ENCODE measurements at places on chromosomes 2 and 18. TPM values are rescaled to one million over a fixed set of nuclear protein-coding genes. Genes with fewer than 3 reads are reported as not detected.

DNA sequence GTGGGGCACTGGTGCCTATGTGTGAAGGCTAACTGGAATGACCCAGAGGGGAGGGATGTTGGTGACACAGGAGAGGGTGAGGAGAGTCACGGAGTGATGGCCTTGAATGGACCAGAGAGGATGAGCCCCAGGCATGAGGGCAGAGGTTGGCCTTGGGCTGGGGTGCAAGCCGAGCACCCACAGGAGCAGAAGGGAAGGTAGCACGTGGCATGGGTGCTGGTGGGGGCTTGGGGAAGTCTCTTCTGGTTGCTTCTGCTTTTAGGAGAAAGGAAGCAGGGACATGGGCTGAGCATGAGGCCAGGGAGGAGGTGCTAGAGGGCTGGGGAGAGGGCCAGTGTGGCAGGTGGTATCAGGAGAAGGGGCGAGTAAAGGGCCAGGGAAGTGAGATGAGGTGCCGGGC, 183.8 kb downstream of the DYSF start:
- no peak for DNase-seq
- no peaks in the 10 kb centered on the region for H3K4me1 ChIP-seq
- no peak overlapping the region for H3K4me3 ChIP-seq
- H3K27me3 ChIP-seq, result no peaks in the 10 kb centered on the region
- H3K36me3 ChIP-seq, result no peaks in the 10 kb centered on the region

GRCh38 chr2:105881286-105882136, 136.8 kb downstream of the NCK2 start:
- DNase-seq, result no peak
- H3K27me3 ChIP-seq, result no peaks in the 10 kb centered on the region
- no peaks in the 10 kb centered on the region for H3K36me3 ChIP-seq
- no peak overlapping the region for H3K4me3 ChIP-seq
- peaks cover 14% of the 10 kb centered on the region for H3K4me1 ChIP-seq

- H3K4me3 ChIP-seq, result no peak overlapping the region
- H3K4me1 ChIP-seq, result no peaks in the 10 kb centered on the region
- no peaks in the 10 kb centered on the region for H3K36me3 ChIP-seq
Measured at GRCh38 chr2:220493871-220494525, 866.6 kb downstream of the SLC4A3 start.

IL36RN gene
- total RNA-seq, result not detected

- H3K27me3 ChIP-seq, result no peaks in the 10 kb centered on the region
- no peak overlapping the region for H3K27ac ChIP-seq
- no peak for DNase-seq
- no peaks in the 10 kb centered on the region for H3K4me1 ChIP-seq
- no peaks in the 10 kb centered on the region for H3K36me3 ChIP-seq
- no peak overlapping the region for H3K4me3 ChIP-seq
Measured at GRCh38 chr2:53818854-53819435, 32.1 kb downstream of the ERLEC1 start.

GRCh38 chr2:122007577-122007976, 252.1 kb downstream of the TSN start:
- H3K4me1 ChIP-seq, result no peaks in the 10 kb centered on the region
- no peaks in the 10 kb centered on the region for H3K36me3 ChIP-seq

GRCh38 chr2:25587361-25587760, 86.0 kb downstream of the DTNB start:
- H3K4me1 ChIP-seq, result peaks cover 4% of the 10 kb centered on the region
- H3K27ac ChIP-seq, result no peak overlapping the region
- H3K27me3 ChIP-seq, result no peaks in the 10 kb centered on the region
- H3K4me3 ChIP-seq, result no peak overlapping the region

DNA sequence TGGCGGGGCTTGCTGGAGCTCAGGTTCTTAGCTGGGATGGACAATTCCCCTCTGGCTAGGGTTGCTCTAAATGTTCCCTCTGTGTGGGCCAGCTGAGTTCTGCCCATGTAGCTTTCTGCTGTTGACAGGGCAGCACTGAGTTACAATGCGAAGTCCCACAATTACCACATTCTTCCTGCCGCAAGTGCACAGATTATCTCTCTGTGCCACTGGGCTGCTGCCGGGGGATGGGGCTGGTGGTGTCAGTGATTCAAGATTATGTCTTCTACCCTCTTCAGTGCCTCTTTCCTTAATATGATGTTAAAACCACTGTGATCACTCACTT, 708.1 kb downstream of the SLC4A3 start:
- no peak overlapping the region for H3K4me3 ChIP-seq
- no peak for DNase-seq
- no peaks in the 10 kb centered on the region for H3K4me1 ChIP-seq
- no peaks in the 10 kb centered on the region for H3K36me3 ChIP-seq
- H3K27me3 ChIP-seq, result no peaks in the 10 kb centered on the region
- no peak overlapping the region for H3K27ac ChIP-seq

DNA sequence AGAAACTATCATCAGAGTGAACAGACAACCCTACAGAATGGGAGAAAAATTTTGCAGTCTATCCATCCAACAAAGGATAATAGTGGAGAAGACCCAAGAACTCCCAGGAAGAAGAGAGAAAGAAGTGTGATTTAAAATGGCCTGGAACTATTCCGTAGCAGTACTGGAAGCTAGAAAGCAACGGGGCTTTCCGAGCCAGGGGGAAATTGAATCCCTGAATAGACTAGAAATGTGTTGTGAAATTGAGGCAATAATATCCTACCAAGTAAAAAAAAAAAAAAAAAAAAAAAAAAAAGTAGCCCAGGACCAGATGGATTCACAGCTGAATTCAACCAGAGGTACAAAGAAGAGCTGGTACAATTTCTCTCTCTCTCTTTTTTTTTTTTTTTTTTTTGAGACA, 69.3 kb downstream of the FARP2 start:
- no peak overlapping the region for H3K27ac ChIP-seq
- peaks cover 3% of the 10 kb centered on the region for H3K4me1 ChIP-seq
- H3K36me3 ChIP-seq, result no peaks in the 10 kb centered on the region
- DNase-seq, result no peak

GRCh38 chr2:117360586-117360985, 453.9 kb upstream of the DDX18 start:
- no peak overlapping the region for H3K4me3 ChIP-seq
- H3K4me1 ChIP-seq, result no peaks in the 10 kb centered on the region
- peaks cover 4% of the 10 kb centered on the region for H3K27me3 ChIP-seq

- no peak for DNase-seq
- H3K4me3 ChIP-seq, result no peak overlapping the region
- no peak overlapping the region for H3K27ac ChIP-seq
Measured at GRCh38 chr2:224196810-224197209, 157.7 kb upstream of the SERPINE2 start.

GRCh38 chr2:27581417-27582128, 1.3 kb upstream of the ZNF512 start:
- H3K27ac ChIP-seq, result no peak overlapping the region
- peaks cover 8% of the 10 kb centered on the region for H3K4me1 ChIP-seq
- H3K4me3 ChIP-seq, result no peak overlapping the region
- no peaks in the 10 kb centered on the region for H3K36me3 ChIP-seq

GRCh38 chr18:71529703-71530303, 1014.3 kb downstream of the CBLN2 start:
- no peak overlapping the region for H3K27ac ChIP-seq
- H3K4me1 ChIP-seq, result no peaks in the 10 kb centered on the region
- no peak for DNase-seq
- H3K36me3 ChIP-seq, result no peaks in the 10 kb centered on the region
- no peak overlapping the region for H3K4me3 ChIP-seq

WDR35 gene
- total RNA-seq, result 13.7 TPM

DNA sequence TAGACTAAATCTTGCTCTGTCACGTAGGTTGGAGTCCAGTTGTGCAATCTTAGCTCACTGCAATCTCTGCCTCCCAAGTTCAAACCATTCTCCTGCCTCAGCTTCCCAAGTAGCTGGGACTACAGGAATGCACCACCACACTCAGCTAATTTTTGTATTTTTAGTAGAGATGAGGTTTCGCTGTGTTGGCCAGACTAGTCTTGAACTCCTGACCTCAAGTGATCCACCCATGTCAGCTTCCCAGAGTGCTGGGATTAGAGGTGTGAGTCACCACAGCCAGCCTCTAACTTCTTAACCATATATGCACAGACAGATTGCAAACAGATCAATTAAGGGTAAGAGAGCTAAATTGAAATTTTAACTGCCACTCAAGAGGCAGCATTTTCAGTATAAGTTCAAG, 22.1 kb upstream of the CNGA3 start:
- no peaks in the 10 kb centered on the region for H3K36me3 ChIP-seq
- DNase-seq, result no peak
- H3K4me3 ChIP-seq, result no peak overlapping the region

GRCh38 chr18:48915626-48916425, 34.9 kb downstream of the SMAD7 start:
- H3K36me3 ChIP-seq, result no peaks in the 10 kb centered on the region
- H3K4me1 ChIP-seq, result peaks cover 10% of the 10 kb centered on the region
- no peak overlapping the region for H3K4me3 ChIP-seq
- DNase-seq, result no peak

DNA sequence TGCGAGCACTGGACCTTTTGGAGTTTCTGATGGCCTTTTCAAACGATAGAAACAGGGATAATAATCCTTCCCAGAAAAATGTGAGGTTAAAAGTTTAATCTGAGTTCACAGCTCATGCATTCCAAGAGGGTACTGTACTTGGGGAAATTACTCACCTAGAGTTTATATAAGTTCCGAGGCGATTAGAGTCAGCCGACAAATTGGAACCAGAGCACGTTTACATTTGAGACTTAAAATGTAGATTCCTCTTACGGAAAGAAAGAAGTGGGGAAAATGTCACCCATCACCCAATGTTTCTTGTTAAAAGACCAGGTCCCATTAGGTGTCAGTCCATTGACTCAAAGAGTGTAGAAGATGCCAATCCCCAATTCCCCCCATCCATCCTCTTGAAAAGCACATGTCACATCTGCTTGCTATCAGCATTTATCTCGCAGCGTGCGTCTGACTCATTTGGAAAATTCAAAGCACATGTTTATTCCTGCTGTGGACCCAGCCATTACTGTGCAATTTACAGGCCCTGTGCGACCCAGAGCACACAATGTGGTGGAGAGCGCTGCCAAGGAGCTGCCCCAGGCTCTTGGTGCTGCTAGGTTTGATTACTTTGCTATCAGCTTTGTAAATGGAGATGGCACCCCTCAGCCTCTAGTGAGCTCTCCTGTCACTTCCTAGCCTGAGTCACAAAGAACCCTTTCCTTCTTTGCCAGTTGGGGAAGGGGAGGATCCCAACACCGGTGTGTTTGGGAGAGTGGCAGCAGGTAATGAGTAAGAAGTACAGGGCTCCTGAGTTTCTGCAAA, 104.8 kb downstream of the COLEC12 start:
- no peaks in the 10 kb centered on the region for H3K27me3 ChIP-seq
- no peaks in the 10 kb centered on the region for H3K36me3 ChIP-seq
- no peak overlapping the region for H3K27ac ChIP-seq
- H3K4me3 ChIP-seq, result no peak overlapping the region

IL18R1 gene
- total RNA-seq, result 0.83 TPM

GRCh38 chr2:13193900-13194299, 477.2 kb downstream of the TRIB2 start:
- H3K36me3 ChIP-seq, result no peaks in the 10 kb centered on the region
- no peaks in the 10 kb centered on the region for H3K4me1 ChIP-seq
- DNase-seq, result no peak
- no peaks in the 10 kb centered on the region for H3K27me3 ChIP-seq
- H3K4me3 ChIP-seq, result no peak overlapping the region
- no peak overlapping the region for H3K27ac ChIP-seq

DNA sequence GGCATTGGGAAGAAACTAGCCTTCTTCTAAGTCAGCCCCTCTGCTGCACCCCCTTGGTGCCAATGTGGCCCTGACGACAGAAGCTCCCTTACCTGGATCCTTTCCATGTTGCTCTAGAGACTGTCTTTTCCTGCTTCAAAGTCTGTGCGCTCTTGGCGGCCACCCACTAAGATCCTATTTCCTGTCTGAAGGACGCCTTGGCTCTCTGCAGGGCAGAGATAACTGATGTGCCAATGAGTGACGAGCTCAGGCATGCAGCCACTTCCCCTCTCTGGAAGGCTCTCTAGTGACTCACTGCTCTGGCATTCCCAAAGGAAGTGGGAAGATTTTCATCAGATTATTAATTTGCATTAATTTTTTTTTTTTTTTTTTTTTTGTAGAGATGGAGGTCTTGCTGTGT, 273.5 kb downstream of the CDH20 start:
- no peaks in the 10 kb centered on the region for H3K27me3 ChIP-seq
- peak; percentile 46 for DNase-seq
- H3K4me3 ChIP-seq, result no peak overlapping the region
- no peaks in the 10 kb centered on the region for H3K36me3 ChIP-seq
- peaks cover 4% of the 10 kb centered on the region for H3K4me1 ChIP-seq

DNA sequence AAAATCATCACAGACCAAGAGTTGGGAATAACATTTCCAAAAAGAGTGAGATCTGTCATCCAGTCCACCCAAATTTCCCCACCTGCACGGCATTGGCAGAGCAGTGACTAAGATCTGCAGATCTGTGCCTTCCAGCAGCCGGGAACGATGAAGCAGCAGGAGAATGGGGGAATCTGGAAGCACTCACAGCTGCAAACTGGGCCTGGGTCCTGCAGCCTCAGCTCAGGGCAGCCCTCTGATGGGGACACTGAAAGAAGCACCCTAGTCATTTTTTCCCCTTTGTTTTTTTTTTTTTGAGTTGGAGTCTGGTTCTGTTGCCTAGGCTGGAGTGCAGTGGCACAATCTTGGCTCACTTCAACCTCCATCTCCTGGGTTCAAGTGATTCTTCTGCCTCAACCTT, 4.4 kb upstream of the SAG start:
- peaks cover 1% of the 10 kb centered on the region for H3K4me1 ChIP-seq
- no peak overlapping the region for H3K4me3 ChIP-seq
- H3K27me3 ChIP-seq, result no peaks in the 10 kb centered on the region
- H3K27ac ChIP-seq, result no peak overlapping the region
- no peaks in the 10 kb centered on the region for H3K36me3 ChIP-seq

ACVR2A gene
- 16.4 TPM for total RNA-seq

DNA sequence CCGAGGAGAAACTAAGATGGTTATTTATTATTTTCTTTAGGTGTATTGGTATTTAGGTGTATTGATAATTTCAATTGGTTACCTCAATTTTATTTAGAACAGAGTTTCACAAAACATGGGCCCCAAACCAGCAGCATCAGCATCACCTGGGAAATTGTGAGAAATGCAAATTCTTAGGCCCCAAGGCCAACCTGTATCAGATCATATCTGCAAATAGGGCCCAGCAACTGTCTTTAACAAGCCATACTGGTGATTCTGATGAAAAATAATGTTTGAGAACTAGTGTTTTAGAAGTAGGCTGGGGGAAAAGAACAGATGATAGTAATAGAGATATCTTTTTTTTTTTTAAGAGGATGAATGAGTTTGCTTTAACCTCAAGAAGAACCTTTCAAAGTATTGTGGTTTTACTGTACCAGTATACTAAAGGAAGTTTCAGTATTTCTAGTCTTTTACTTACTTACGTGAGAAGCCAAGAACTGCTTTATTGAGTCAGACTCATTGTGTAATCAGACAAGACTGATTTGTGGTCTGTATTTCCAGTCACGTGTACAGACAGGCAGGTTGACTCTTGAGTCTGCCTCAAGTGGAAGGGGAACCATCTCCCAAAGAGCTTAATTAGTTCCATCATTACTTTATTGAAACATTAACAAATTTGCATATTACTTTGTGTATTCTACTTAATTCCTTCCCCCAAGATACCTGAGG, 60.4 kb upstream of the GAREM1 start:
- DNase-seq, result no peak
- no peak overlapping the region for H3K27ac ChIP-seq
- no peaks in the 10 kb centered on the region for H3K36me3 ChIP-seq
- H3K4me1 ChIP-seq, result no peaks in the 10 kb centered on the region

ERFE gene
- 0.25 TPM for total RNA-seq
